Activated naive CD4-positive, alpha-beta T cell treated with anti-CD3 and anti-CD28 coated beads, Interleukin-2, amount 10 ng/mL, durations not matched to agents 7 days and 5 days (primary cell): ENCODE measurements at places on chromosomes 1 and 21.

GRCh38 chr1:220813013-220813412 is 26.3 kb downstream of the MTARC1 start:
- DNase-seq = no peak

DNA sequence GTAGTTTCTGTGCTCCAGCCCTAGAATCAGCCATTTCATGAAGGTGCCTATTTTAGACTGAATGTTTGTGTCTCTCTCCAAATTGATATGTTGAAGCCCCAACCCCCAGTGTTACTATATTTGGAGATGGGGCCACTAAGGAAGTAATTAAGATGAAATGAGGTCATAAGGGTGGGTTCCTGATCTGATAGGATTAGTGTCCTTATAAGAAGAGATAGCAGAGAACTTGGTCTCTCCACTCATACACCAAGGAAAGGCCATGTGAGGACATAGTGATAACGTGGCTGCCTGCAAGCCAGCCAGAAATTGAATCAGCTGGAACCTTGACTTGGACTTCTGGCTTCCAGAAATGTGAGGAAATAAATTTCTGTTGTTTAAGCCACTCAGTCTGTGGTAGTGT is 12.3 kb downstream of the RAVER2 start:
- DNase-seq = no peak

- DNase-seq = no peak
Observed at GRCh38 chr1:231605149-231606100, 21.2 kb upstream of the DISC1 start.

DNA sequence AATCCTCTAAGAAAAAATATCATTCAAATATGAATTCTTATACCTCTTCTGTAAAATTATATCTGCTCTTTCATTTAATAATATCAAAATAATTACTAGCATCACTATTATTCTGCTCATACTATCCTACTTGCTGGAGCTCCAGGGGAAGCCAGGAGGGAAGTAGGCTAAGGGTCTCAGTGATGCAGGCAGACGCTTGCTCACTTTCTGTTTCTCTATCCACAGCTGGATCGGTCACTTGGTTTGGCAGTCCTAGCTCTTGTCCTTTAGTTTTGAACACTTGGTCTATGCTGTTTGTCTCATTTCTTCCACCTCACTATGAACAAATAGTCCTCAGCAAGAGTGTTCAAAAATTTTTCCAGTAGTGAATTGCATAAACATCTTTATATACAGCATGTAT is 11.3 kb downstream of the CCDC190 start:
- DNase-seq = no peak

- DNase-seq = peak; percentile 40
Observed at GRCh38 chr1:108897865-108898720, 21.3 kb downstream of the GPSM2 start.

GRCh38 chr1:91673613-91674012 is 173.0 kb downstream of the CDC7 start:
- DNase-seq = no peak

- DNase-seq = no peak
Observed at GRCh38 chr1:47031059-47031458, 7.6 kb downstream of the CYP4X1 start.

DNA sequence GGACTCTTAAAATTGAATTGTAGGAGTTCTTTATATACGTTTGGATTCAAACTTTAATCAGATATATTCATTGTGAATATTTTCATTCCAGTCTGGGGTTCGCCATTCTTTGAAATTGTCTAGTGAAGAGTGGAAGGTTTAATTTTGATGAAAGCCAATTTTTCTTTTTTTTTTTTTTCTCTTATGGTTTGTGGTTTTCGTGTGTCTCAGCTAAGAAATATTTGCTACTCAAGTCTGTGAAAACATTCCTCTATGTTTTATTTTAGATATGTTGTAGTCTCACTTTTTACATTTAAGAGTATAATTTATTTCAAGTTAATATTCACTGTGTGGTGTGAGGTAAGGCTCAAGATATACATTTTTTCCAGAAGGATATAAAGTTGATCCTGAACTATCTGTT is 220.5 kb downstream of the KCNT2 start:
- no peak for DNase-seq

DNA sequence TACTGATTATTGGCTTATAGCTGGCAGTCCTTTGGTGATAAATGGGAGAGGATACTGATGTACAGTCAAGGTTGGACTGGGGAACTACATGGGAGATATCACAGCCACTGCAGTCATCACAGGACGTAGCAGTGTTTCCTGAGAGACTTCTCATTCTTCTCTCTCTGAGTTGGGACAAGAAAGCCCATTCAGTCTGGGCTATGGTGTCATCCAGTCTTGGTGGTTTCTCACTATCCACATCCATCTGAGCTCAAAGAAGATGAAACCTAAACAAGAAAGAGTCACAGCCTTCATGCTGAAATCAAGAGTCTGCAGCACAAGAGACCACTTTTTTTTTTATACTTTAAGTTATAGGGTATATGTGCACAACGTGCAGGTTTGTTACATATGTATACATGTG is 12.8 kb upstream of the CD53 start:
- no peak for DNase-seq

GRCh38 chr1:44842862-44843655 is at the start of gene PTCH2:
PTCH2 (minus strand) TSS chr1:44843253; CDS start chr1:44842932, 321 bp downstream.
- DNase-seq = peak; percentile 40
